ENCODE measurements at places on chromosomes 3 and 15.

DNA sequence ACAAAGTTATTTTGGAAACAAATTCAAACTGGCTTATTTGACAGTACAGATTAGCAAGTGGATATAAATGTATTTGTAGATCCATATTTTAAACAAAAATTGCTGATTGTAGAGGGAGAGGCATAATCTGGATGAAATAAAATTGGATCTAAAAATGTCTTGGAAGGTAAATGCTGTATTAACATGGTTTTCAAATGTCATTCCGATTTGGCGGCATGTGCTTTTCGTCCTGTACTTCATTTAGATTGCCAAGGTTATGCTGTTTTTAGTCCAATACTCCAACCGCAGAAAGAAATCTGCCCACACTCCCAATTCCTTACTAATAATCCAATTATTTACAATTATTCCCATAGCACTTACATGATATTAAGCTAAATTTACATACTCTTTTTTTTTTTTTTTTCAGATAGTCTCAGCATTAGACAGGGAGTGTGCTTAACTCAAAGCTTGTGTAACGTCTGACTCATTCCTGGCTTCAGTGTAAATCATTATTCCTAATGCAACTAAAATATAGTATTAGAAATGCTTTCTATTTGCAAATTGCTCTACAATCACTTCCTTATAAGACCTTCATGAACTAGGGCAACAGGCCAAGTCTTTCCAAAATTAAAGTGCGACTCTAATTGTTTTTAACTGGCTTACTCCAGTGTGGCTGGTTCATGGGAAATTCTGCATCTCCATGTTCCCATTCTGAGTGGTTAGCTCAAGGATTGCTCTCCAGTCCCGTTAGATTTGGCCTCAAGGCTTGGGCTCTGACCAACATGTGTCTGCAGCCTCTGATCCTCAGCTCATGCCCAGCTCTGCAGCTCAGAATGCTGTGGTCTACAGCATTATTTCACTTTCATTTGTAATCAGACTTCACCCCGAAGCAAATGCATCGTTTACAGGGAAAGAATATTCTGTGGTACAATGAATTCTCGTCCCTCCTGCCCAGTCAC lies 103.9 kb downstream of the FBN1 start:
- no peak for DNase-seq

DNA sequence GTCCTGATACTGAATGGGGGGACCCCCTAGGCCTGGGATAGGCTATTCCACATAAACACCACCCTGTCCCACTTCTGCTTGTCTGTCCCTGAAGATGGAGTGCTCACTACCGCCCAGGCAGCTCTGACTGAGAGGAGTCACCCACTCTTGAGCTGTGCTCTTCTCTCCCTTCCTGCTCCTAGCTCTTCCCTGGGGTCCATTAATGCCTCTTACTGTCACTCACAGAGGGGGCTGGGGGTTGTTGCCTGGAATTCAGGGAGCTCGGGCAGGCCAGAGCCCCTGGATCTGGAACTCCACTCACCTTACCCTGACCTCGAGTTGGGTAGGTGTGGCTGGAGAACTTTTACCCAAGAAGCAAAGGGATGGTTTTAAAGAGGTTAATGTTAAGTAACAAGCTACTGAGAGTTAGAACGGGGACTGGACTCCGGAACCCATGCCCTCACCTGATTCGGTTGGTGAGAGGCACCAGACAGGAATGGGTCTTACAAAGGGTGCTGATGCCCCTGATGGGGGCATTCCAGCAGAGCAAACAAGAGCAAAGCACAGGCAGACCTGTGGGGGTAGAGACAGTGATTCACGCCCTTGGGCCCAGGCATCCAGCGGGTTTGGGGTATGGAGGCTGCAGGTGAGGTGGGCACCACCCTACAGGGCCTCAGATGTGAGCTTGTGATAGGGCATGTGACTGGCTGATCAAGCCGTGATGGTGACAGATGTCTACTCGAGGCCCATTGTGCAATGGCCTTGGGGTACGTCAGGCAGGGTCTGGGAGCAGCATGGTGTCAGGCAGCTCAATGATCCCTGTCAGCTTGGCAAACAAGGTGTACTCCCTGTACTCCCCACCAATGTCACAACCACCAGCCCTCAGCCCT lies 5.4 kb downstream of the NBEAL2 start:
- no peak for DNase-seq

GRCh38 chr3:1446531-1446930 lies 353.7 kb downstream of the CNTN6 start:
- no peak for DNase-seq

DNA sequence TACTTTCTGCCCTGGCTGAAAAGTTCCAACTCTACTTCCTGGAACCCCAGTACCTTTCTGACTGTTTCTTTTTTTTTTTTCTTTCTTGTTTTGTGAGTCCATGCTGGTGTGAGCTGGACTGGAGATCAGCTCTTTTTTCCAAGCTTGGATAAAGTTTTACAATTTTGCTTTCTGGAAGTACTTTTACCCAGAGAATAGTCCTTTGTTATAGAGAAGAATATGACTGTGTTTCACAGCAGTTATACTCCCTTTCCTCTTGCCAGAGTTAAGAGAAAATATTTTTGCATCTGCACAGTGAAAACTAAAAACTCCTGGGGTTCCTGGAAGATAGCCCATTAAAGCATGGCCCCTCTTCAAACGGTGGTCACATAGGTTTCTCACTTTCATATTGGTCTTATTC lies 1100.6 kb downstream of the OTOL1 start:
- DNase-seq: no peak

- no peak for DNase-seq
These were observed 33.9 kb downstream of the GAP43 start for GRCh38 chr3:115657168-115657567.

GRCh38 chr15:57881361-57881760 lies 174.8 kb downstream of the POLR2M start:
- DNase-seq: no peak

GRCh38 chr3:181683563-181683962 lies 28.2 kb upstream of the SOX2 start:
- no peak for DNase-seq

DNA sequence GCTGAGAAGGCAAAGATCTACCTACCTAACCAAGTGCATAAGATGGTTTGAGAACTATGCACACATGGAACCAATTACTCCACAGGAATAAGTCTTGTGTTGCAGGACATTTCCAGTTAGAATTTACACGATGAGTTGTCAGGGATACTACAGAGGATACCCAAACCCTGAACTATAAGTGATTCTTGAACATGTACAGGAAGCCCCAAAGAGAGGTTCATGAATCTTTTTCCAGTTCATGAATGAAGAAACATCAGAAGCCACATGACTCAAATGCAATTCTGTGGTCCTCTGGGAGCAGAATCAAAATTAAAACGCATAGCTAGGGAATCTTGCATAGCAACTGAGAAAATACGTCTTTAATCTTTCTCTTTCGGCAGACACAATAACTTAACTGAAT lies 114.1 kb upstream of the LMCD1 start:
- DNase-seq: no peak

DNA sequence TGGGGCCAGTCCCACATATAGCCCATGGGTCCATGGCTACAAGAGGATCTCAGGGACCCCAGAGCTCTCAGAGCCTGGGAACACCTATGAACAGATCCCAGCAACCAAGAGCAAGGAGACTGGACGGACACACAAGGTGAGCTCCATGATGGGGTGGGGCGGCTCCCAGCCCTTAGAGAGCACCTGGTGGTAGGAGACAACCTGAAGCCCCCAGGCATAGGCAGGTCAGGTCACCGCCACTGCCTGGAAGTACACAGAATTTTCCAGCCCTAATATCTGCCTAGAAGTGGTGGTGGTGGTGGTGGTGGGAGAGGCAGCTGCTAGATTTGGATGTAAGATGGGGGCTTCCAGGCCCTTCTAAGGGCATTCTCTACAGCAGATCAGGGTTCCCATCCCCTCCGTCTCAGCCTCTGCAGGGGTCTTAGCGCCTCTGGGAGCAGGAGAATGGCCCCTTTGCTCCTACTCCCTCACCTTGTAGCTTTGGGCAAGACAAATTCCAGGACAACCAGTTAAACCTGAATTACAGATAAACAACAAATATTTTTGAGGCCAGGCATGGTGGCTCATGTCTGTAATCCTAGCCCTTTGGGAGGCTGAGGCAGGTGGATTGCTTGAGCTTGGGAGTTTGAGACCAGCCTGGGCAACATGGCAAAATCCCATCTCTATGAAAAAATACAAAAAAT lies 9.2 kb downstream of the SH2D7 start:
- no peak for DNase-seq

- no peak for DNase-seq
These were observed 136.8 kb upstream of the BNIP2 start for GRCh38 chr15:59825901-59826300.

Data from NCI-H2029 treated with DMSO at 0.1 percent for 48 hours (cell line).